ENCODE measurements at places on chromosomes 11 and 22.
A peak's percentile ranks its signal among the peaks of the same experiment; 100 is the strongest.

DNA sequence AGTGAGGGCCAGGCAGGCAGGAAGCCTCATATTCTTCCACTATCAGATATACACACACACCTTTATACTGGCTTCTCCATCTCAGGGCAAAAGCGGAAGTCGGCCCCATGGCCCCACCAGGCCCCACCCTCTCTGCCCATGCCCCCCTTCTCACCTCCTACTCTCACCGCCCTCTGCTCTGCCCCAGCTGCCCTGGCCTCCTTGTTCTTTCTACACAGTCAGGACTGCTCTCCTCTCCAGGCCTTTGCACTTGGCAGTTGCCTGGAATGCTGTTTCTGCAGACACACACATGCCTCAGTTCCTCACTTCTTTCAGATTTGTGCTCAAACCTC, 25.3 kb downstream of the OTOG start:
- DNase-seq: no peak

DNA sequence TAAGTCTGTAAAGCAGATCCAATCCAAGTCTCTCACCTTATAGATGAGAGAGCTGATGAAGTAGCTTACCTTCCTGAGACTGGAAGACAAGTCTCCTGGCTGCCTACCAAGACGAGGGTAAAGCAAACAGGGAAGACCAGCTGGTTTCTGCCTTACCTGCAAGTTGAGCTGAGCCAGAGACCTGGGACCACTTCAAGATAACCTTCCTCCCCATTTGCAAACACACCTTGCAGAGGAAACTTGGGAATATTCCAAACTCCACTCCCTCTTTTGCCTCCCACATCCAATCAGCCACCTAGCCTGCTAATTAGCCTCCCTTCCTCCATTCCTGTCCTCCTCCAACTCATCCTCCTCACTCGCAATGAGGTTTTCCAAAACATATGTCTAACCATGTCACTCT, 23.4 kb upstream of the ROBO3 start:
- no peak for DNase-seq

GRCh38 chr11:27509908-27510307, 3.3 kb upstream of the LIN7C start:
- DNase-seq: no peak

GRCh38 chr11:98772893-98773292, 247.9 kb upstream of the CNTN5 start:
- no peak for DNase-seq

DNA sequence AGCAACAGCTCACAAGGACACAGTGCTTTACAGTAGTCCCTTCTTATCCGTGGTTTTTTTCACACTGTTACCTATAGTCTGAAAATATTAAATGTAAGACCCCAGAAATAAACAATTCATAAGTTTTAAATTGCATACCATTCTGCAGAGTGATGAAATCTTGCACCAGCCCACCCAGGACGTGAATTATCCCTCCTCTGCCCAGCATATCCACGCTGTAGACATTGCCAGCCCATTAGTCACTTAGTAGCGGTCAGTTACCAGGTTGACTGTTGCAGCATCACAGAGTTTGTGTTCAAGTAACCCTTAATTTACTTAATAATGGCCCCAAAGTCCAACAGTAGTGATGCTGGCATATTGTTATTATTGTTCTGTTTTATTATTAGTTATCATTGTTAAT, 3.6 kb downstream of the CLTCL1 start:
- DNase-seq: no peak

- DNase-seq: no peak
These were observed 303.0 kb downstream of the CADM1 start for GRCh38 chr11:115201111-115201792.

DNA sequence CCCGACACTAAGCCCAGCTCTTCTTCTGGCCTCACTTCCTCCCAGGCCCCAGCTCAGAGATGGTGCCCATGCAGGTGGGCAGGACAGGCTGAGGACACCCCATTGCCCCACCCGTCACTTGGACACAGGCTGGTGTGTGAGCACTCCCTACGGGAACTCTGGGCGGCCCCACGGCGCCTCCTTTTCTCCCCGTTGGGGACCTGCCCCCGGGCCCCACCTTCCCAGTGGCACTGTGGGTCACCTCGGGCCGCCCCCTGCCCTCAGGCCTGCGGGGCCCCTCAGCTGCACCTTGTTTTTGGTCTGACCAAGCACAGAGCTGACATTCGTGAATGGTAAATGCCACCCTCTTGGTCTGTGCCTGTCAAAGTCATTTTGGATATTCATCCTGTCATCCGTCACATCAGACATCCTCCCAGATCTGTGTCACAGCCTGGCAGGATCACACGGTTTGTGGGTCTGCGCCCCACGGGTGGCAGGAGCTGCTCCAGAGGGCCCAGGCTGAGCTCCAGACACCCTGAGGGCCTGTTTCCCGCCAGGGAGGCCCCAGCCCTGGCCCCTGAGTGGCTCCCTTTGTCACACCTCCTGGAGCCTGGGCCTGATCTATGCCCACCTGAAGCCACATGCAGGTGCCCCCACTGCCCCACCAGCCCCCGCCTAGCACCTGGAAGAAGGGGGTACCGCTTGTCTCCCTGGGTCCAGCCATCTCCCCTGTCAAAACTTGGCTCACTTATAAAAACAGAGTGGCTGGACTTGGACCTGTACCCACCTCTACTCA, 1188.5 kb downstream of the BRD1 start:
- no peak for DNase-seq

DNA sequence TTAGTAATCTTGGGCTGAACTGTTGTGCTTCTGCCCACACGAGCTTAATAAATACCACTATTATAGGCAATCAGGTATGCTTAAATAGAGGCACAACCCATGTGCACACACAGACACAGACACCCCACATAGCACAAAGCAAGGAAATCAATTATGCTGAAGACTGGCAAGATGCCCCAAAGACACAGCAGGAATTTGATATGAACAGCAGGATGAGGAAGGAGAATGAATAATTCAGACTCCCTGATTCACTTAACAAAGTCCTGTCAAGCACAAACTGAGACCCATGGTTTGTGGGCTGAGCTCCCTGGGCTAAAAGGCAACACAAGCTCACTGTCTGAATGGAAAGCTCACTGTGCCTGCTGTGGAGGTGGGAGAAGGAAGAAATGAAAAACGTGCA, 42.5 kb downstream of the RBFOX2 start:
- no peak for DNase-seq

DNA sequence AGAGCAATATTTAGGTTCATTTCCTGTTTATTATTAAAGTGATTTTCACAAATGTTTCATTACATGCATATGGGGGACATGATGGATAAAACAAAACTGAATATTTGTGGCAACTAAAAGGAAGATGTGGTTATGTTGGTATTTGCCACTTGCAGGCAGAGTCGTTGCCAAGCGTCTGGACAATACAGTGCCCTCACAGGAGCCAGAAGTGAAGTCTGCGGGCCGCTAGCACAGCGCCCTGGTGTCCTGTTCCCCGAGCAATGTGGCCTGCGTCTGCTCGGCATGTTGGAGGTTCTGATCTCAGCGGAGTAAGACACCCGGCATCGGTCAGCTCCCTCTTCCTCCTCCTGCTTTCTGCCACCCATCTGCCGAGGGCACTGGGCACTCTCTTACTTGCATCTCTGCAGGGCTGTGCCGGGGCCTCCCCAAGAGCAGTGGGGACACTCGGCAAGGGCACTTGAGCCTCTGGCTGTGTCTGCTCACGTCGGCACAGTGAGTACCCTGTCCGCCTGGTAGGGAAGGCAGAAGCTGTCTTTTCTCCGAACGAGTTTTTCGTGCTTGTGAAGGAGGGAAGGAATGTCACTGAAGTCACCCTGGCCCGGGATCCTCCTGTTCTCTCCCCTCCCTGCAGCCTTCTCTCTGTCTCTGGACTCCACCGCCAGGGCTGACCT, 10.5 kb upstream of the TTLL12 start:
- no peak for DNase-seq

- no peak for DNase-seq
These were observed 33.1 kb upstream of the PICALM start for GRCh38 chr11:86101941-86102407.

- no peak for DNase-seq
These were observed 40.8 kb downstream of the USP47 start for GRCh38 chr11:11882539-11882938.

DNA sequence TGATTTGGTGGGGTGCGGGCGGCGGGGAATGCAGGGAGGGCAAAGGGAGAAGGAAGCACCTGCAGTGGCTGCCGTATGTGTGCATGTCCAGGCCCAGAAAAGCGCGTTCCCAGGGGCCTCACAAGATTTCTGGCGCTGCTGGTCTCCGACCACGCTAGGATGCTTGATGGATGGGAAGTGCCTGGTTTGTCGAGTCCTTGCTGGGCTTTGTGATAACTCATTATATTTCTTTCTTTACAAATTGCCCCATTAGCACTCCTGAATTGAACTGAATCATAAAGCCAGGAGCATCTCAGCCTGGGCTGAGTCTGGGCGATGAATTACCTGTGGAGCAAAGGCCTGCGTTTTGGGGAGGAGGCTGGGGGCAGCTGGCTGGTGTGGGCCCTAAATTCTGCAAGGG, 69.2 kb upstream of the LMO1 start:
- DNase-seq: no peak

DNA sequence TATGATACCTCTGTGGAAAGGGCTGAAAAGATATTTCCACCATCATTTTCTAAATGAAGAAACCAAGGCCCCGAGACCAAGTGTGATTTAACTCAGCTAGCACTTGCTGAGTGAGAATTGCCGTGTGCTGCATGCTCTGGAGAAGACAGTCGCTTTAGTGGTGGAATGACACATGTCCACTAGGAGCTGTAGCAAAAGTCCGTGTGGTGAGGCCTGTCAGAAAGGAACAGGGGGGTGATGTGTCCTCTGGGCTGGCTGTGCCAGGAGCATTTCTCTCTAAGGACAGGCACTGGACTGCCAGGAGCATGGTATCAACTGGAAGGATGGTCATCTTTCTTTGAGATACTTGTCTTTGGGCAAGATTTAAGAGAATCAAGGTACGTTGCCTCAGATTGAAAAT, 72.8 kb downstream of the ATXN10 start:
- no peak for DNase-seq

GRCh38 chr11:63937713-63938478, 906 bp upstream of the NAA40 start:
- DNase-seq: peak; percentile 68

- no peak for DNase-seq
These were observed 82.8 kb downstream of the FBXO7 start for GRCh38 chr22:32557444-32557843.

- no peak for DNase-seq
These were observed 58.5 kb downstream of the STIM1 start for GRCh38 chr11:3913921-3914320.

- DNase-seq: peak; percentile 94
These were observed 54.4 kb upstream of the SYN3 start for GRCh38 chr22:33112580-33112979.

GRCh38 chr11:35324183-35324886, 95.0 kb downstream of the SLC1A2 start:
- no peak for DNase-seq

GRCh38 chr22:45254388-45254787, 13.7 kb upstream of the KIAA0930 start:
- DNase-seq: no peak

- no peak for DNase-seq
These were observed 204.4 kb downstream of the FAM76B start for GRCh38 chr11:95585069-95585751.

GRCh38 chr11:76648061-76648460, 22.5 kb downstream of the LRRC32 start:
- DNase-seq: no peak

DNA sequence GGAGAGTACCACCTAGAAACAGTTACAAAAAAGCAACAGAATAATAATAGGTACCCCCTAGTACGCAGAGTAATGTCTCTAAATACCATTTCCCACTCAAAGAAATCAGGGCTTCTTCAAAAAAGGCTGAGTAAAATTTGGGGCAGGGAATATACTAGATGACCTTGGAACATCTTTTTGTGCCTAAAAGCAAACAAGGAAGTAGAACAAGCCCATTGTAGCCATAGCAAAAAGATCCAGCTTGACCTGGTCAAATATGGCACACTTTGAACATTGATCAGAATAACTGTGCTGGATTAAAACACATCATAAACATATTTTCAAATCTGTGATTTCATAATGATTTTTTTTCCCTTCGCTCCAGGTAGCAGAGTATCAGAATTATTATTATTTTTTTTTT, 91.5 kb downstream of the YAP1 start:
- DNase-seq: no peak

DNA sequence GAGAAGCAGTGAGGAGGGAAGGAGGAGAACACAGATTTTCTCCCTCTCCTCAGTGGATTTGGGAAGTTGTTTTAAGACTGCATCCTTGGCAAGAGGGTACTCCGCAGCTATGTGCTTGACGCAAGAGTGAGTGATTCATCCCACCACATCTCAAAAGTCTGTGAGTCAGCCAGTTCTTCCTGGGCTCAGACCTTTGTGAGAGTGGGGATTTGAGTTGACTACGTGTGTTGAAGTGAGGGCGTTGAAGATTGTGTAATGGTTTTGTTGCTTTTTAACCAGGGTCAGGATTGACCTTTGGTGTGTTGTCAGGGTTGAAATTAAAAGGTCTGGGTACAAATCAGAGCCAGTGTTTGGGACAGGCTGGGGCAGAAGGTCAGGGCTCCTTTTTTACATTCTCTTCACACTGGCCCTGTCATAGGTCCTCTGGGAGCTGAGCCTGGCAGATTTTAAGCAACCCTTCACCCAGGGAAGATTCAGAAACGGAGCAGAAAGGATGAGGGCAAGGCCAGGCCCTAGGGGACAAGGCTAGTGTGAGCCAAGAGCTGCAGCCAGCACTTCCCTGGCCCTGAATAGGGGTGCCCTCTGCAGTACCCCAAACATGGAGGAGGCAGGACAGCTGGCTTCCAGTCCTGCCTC, 4.2 kb upstream of the C11orf86 start:
- DNase-seq: no peak

DNA sequence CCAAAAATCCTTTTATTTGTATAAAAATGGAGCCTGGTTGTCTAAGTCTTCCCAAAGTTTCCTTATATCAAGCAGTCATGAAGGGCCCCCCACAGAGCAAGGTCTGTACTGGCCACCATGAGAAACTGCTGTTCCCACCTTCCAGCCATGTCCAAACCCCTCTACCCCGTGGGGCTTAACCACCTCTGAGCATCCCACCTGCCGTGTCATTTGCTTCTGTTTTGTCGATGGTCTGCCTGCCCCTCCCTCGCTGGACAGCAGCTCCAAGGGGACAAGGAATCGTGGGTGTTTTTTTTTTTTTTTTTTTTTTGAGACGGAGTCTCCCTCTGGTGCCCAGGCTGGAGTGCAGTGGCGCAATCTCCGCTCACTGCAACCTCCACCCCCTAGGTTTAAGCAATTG, 11.1 kb upstream of the ANO1 start:
- DNase-seq: no peak

GRCh38 chr11:124876818-124877630, 11.8 kb downstream of the ROBO3 start:
- DNase-seq: no peak

- DNase-seq: no peak
These were observed 116.0 kb upstream of the ANO1 start for GRCh38 chr11:69962152-69962551.

DNA sequence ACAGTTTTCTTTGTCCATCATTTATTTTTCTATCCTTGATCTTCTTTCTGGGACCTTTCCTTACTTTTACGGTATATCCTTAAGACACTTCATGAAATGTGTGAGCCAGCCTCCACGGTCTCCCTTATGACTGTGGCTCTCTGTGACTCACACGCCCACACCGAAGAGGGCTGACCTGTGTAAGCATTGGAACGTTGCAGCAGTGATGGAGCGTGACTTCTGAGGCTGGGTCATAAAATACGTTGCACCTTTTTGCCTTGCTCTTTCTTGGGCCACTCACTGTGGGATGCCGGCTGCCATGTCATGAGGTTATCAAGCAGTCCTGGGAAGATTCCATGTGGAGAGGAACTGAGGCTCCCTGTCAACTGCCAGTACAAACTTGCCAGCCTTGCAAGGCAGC, 96.3 kb upstream of the RAB1B start:
- no peak for DNase-seq
